Psoas muscle (tissue), 8 donors: ENCODE measurements at places on chromosomes 4 and X. TPM values are rescaled to one million over a fixed set of nuclear protein-coding genes. Genes with fewer than 3 reads are reported as not detected.

GRCh38 chr4:143538979-143539669 is 25.6 kb downstream of the SMARCA5 start:
- H3K4me1 ChIP-seq: no peaks in the 10 kb centered on the region
- H3K27me3 ChIP-seq: no peaks in the 10 kb centered on the region
- H3K36me3 ChIP-seq: peaks cover 100% of the 10 kb centered on the region
- no peak overlapping the region for H3K4me3 ChIP-seq
- H3K27ac ChIP-seq: no peak overlapping the region

Gene GC
- 0.30 TPM for total RNA-seq

Gene PDE5A
- 21.1 TPM for total RNA-seq

GRCh38 chr4:73801692-73802091 is 34.8 kb upstream of the CXCL6 start:
- no peak overlapping the region for H3K27ac ChIP-seq
- H3K4me3 ChIP-seq: no peak overlapping the region
- no peak for DNase-seq
- no peaks in the 10 kb centered on the region for H3K36me3 ChIP-seq
- H3K27me3 ChIP-seq: peaks cover 2% of the 10 kb centered on the region
- no peaks in the 10 kb centered on the region for H3K4me1 ChIP-seq

DNA sequence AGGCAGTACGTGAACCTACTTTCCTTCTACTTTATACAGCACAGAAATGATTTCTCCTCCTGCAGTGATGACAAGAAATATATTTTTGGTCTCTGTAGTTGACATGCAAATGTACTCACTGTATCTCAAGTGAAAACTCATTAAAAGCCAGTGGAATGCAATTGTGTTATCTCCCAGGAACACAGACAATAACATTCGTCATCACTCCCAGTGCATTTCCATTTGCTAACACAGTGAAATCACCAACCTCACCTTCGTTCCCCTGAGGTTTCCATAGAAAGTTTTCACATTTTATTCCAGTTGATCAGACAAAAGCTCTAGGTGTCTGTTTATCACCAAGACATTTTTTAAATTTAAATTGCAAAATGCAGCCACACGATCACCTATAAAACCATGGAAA is 2.5 kb upstream of the SPANXD start:
- H3K27me3 ChIP-seq: no peaks in the 10 kb centered on the region
- H3K4me1 ChIP-seq: no peaks in the 10 kb centered on the region
- H3K36me3 ChIP-seq: no peaks in the 10 kb centered on the region
- H3K27ac ChIP-seq: no peak overlapping the region
- DNase-seq: no peak

DNA sequence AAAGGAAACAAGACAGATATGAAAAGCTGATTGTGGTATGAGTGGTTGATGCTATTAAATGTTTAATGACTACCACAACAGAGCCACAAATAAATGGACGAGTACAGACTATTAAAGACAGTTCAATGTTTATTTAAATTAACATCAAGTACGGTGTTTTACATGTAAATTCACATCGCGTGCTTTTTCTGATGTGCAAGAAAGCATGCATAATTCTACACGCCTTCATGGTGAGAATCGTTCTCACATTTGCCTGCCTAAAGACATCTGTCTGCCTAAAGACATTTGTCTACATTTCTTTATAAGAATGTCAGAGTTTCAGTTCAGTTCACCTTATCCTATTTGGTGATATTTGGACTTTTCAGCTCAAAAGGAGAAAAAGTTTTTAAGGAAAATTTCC is 7.3 kb upstream of the GPR143 start:
- H3K27ac ChIP-seq: no peak overlapping the region
- no peaks in the 10 kb centered on the region for H3K36me3 ChIP-seq
- H3K4me3 ChIP-seq: no peak overlapping the region
- DNase-seq: no peak
- no peaks in the 10 kb centered on the region for H3K27me3 ChIP-seq

- no peaks in the 10 kb centered on the region for H3K4me1 ChIP-seq
- H3K27me3 ChIP-seq: no peaks in the 10 kb centered on the region
- no peak overlapping the region for H3K27ac ChIP-seq
- DNase-seq: no peak
- H3K4me3 ChIP-seq: no peak overlapping the region
Measured at GRCh38 chr4:46146993-46147392, 23.1 kb upstream of the GABRG1 start.

Gene GUF1
- 39.8 TPM for total RNA-seq

Gene NHS
- total RNA-seq: 0.22 TPM

GRCh38 chr4:175419236-175419718 is 392.8 kb downstream of the GPM6A start:
- H3K4me1 ChIP-seq: no peaks in the 10 kb centered on the region
- no peaks in the 10 kb centered on the region for H3K27me3 ChIP-seq
- no peak overlapping the region for H3K4me3 ChIP-seq
- no peak for DNase-seq
- no peaks in the 10 kb centered on the region for H3K36me3 ChIP-seq

DNA sequence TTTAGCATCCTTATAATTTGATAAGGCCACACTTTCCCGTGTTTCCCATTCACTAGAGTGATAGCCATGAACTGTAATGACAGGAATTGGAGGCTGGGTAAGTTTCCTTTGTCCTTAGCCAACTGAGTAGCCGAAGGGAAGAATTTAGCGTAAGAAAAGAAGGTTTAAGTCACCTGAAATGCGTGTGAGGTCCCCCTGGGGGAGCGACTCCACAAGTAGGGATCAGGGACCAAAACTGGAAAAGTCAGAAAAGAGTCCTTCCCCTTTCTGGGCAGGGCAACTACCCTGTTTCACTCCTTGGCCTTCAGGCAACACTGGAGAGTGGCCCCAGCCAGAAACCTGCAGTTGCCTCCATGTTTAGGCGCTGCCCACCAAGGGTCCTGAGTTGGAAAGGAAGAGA is 81.6 kb upstream of the MED14 start:
- H3K4me3 ChIP-seq: no peak overlapping the region
- no peak for DNase-seq
- no peaks in the 10 kb centered on the region for H3K36me3 ChIP-seq
- H3K27ac ChIP-seq: no peak overlapping the region
- no peaks in the 10 kb centered on the region for H3K27me3 ChIP-seq

DNA sequence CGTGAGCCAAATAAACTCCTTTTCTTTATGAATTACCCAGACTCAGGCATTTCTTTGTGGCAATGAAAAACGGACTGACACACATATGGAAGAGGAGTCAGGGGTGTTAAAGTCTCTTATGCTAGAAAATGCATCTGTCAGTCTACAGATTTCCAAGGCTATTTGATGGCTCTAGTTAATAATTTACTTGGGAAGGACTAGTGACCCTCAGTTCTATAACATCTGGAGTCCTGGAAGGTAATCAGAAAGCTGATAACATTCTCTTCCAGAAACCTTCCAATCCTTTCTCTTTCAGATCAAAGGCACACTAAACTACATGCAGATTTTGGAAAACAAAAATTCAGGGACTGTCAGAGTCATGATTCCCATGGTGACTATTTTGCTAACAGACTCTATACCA is 142.0 kb upstream of the TEX13D start:
- no peak for DNase-seq
- peaks cover 15% of the 10 kb centered on the region for H3K4me1 ChIP-seq
- no peak overlapping the region for H3K27ac ChIP-seq
- no peaks in the 10 kb centered on the region for H3K27me3 ChIP-seq
- no peak overlapping the region for H3K4me3 ChIP-seq

DNA sequence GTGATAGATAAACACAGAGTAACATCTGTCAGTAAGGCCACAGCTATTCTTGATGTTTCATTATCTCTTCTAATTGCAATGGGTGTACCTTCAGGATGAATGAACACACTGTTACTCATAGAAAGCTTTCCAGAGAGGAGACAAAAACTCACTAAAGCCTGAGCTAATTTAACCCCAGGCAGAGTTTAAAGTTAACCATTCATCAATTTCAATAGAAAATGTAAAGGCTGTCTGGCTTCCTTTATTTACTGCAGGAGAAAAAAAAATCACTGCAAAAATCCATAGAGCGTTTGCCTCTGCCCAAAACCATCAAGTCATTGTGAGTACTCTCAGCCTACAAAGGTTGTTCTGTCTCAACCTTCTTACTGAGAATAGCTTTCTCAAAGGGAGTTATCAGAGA is 376.9 kb downstream of the PPP4R3C start:
- H3K4me1 ChIP-seq: no peaks in the 10 kb centered on the region
- DNase-seq: no peak
- no peaks in the 10 kb centered on the region for H3K36me3 ChIP-seq
- H3K4me3 ChIP-seq: no peak overlapping the region
- H3K27ac ChIP-seq: no peak overlapping the region

DNA sequence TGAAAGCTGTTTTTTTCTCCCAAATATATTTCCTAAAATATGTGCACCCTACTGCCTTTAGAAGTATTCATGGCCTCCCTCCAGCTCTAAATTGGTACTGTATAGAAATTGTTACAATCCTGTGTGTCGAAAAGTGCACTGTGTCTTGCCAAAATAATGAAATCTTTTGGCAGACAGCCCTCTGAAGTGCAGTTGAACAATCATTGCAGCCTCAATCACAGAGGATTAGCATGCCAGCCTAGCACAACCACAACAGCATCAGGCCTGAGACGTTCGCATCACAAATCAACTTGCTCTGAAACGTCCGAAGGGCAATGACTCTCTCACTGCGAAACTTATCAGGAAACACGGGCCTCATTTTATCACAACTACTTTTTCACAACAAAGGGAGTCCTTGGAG is 99.0 kb downstream of the ANOS1 start:
- H3K27ac ChIP-seq: no peak overlapping the region
- no peaks in the 10 kb centered on the region for H3K36me3 ChIP-seq
- DNase-seq: no peak
- H3K27me3 ChIP-seq: no peaks in the 10 kb centered on the region

GRCh38 chrX:22234380-22234779 is 38.3 kb upstream of the CBLL2 start:
- no peak for DNase-seq
- H3K4me3 ChIP-seq: no peak overlapping the region
- no peaks in the 10 kb centered on the region for H3K4me1 ChIP-seq
- no peak overlapping the region for H3K27ac ChIP-seq
- no peaks in the 10 kb centered on the region for H3K27me3 ChIP-seq
- H3K36me3 ChIP-seq: no peaks in the 10 kb centered on the region

Gene SMAD1
- total RNA-seq: 26.1 TPM
